ENCODE measurements at places on chromosomes 6 and 20.

- DNase-seq = no peak
Measured at GRCh38 chr6:95687839-95688238, 110.5 kb downstream of the MANEA start.

GRCh38 chr20:58424218-58424969 is 35.4 kb downstream of the VAPB start:
- no peak for DNase-seq

DNA sequence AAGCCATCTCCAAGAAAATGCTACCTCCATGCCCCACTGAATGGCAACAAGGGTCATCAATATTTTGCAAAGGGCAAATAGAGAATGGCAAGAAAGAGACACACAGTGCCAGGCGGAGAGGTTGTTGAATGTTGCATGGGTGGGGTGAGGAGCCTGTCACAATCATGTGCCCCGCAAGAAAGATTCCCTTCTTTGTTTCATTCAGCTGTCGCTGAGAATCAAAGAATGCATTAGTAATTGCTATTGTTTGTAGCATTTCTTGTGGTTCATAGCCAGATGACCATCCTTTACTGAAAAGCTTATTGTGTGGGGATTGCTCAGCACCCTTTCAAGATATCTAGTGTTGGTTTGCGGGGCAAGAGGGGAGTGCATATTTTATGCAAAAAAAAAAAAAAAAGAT is 166.5 kb upstream of the QKI start:
- DNase-seq = no peak

DNA sequence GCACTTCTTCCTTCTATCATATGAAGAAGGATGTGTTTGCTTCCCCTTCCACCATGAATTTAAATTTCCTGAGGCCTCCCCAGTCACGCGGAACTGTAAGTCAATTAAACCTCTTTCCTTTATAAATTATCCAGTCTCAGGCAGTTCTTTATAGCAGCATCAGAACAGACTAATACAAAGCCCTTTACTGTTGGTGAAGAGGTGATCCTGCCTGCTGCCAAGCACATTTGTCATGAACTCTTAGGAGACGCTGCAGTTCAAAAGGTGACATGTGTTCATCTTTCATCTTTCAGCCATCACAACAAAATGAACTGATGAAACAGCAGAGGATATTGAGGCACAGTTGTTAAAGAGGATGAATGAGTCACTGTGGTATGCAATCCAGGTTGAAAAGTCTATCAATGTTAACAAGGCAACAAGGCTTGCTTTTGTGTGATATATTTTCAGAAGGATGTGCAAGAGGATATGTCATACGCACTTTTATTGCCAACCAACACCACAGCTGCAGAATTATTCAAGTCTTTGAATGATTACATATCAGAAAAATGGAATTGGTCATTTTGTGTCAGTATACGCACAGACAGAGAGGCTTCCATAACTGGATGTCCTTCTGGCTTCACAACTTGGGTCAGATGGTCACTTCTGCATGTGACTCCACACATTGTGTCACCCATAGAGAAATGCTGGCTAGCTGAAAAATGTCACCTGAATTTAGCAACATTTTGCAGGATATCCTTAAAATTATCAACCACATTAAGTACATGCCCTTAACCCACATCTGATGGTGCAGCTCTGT is 52.4 kb upstream of the PLN start:
- DNase-seq = no peak

GRCh38 chr20:19791887-19792286 is 33.8 kb downstream of the RIN2 start:
- no peak for DNase-seq

DNA sequence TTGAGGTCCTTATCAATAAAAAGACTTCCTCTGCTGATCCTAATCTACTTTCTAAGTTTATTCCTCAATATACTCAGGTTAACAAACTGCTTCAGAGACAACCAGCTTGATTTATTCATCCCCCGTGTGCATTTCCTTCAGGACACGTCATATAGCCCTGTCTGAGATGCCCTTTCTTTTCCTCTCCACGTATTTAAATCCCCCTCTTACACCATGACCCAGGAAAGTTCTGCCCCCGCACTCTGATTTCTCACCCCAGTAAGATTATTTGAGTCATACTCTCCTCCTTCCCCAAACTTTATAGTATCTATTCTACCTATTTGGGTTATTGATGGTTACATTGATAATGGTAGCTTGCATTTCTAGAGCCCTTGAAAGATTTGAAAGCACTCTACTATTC is 9.8 kb upstream of the CGA start:
- DNase-seq = no peak

DNA sequence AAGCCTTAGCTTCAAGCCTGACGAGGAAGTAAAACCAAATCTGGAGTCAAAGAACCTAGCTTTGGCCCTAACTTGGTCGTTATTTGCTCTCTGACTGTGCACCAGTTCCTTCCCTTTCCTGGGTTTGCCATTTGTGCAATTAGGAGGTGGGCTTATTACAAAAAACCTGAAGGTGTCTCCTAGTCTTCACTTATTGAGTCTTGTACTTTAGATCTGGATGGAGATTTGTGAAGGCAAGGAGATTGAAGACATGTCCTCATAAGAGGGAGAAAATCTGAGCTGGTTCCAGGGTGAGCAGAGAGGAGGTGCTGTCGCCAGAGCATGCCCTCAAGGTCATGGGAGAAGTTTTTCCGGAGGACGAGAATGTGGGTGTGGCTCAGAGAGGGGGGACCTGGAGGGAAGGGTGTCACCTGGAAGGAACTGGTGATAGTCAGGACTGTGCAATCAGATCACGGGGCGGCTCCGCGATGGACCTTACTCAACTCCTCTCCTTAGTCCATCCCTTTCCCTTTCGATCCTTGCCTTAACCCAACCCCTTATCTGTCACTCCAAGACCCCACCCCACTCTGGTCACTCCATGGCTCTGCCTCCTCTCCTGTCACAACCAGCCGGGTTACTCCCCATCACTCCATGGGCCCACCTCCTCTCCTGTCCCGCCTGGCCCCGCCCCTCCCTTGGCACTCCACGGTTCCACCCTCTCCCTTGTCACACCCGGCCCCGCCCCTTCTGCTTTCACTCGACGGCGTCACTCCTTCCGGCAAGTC is 588 bp upstream of the ACSS2 start:
- DNase-seq = peak; percentile 94

GRCh38 chr20:44407402-44408184 is 52.1 kb downstream of the HNF4A start:
- DNase-seq = no peak

GRCh38 chr6:98230250-98230649 is 604.1 kb upstream of the POU3F2 start:
- DNase-seq = no peak

Data from DMS153 (cell line).